ENCODE measurements at places on chromosomes 2 and 18.

DNA sequence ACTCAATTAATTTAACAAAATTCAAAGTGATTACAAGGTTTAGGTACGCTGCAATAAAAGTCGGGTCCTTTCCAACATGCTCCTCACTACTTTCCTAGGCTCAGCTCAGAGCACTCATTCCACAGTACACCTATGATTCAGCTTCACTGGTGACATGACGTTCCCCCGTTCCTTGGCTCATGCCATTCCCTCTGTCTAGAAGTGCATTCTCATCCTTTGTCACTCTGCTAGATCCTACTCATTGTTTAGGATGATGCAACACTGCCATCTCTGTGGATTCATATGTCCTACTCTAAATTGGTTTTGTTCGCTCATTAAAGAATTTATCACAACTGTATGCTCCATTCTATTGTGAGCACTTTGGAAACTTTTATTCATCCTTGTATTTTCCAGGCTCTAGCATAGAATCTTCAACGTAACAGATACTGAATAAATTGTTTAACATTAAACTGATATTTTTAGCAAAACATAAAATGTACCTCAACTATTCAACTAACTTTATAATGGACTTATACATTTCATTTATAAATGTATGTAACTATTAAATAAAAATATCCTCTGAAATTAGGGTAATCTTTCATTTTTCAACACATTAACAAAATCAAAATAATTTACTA lies 78.6 kb downstream of the FAM228A start:
- no peak for DNase-seq

DNA sequence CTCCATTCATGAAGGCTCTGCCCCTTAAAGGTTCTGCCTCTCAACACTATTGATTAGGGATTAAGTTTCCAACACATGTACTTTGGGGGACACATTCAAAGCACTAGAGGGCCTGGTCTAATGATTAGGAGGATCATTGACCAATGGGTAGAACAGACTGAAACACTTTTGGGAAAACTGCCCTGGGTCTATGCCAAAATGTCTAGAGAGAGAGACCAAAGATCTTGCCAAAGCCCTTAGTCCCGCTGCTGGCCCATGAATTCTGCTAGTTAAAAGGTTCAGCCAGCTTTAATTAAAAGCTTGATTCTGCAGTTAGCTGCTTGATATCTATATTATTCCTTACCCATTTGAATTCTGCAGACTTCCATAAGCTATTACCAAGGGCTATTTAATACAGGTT lies 613.2 kb downstream of the SLC4A3 start:
- DNase-seq = no peak

DNA sequence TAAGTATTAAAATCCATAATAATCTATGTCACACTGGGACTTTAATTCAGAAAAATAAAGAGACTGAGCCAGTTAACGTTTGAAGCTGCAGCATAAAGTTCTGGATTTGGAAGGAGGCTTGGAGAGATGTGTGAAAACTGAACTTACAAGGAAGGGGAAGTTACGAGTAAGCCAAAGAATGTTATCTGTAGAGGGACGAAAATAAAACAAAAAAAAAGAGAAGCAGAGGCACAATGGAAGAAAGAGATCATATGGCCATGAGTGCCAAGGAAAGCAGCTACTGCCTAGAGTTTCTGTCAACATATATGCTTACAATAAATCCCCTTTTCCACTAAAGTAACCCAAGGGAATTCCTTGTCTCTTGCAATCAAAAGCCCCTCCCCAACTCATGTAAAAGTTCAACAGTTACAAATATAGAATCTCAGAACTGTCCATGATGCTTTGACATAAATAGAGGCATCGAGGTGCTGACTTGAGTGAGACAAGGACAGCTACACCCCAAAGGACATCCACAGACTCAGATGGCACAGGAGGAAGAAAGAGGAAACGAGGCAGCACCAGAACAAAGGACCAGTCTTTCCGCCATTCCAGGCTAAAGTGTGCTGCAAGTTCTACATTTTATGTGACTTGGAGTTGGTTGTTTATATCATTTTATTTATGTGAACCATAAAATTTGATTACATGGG lies 16.1 kb upstream of the ARL5A start:
- no peak for DNase-seq

GRCh38 chr2:54109848-54110247 lies 5.6 kb upstream of the ACYP2 start:
- DNase-seq = no peak

DNA sequence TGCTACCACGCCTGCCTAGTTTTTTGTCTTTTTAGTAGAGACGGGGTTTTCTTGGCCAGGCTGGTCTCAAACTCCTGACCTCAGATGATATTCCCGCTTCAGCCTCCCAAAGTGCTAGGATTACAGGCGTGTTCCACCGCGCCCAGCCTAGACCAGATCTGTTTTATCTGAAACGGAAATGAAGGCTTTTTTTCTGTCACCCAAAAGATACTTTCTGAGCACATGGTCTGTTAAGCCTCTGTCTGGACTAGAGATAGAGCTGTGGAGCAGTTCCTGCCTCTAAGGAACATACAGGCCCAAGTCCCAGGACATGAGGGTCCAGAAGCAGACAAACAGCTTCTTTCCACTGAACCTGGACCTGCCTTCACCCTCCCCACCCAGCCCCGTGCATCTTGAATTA lies 43.6 kb upstream of the PTMA start:
- DNase-seq = no peak

DNA sequence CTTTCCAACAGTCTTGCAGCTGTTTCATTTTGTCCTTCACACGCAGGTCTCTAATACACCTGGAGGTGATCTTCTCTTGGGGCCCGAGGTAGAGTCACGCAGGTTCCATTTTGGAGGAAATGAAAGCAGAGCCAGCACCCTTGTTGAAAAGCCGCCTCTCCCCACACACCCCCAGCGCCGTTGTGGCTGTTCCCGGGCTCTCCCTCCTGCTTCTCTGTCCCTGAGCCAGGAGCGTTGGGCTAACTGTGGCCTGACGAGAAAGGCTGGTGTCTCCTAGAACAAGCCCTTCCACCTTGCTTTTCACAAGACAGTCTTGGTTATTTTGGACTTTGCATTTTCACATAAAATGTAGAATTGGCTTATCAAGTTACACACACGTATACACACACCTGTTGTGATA lies 16.3 kb downstream of the SNED1 start:
- no peak for DNase-seq

GRCh38 chr2:109129921-109130722 lies 1.1 kb downstream of the SH3RF3 start:
- DNase-seq = no peak

- DNase-seq = no peak
These were observed at the start of gene GPR148 for GRCh38 chr2:130728549-130729316. Gene GPR148, plus strand, starts transcription at chr2:130729070. Its CDS starts 82 bp downstream, at chr2:130729152.

- peak; percentile 43 for DNase-seq
These were observed 114.5 kb downstream of the PIEZO2 start for GRCh38 chr18:11034884-11035283.

DNA sequence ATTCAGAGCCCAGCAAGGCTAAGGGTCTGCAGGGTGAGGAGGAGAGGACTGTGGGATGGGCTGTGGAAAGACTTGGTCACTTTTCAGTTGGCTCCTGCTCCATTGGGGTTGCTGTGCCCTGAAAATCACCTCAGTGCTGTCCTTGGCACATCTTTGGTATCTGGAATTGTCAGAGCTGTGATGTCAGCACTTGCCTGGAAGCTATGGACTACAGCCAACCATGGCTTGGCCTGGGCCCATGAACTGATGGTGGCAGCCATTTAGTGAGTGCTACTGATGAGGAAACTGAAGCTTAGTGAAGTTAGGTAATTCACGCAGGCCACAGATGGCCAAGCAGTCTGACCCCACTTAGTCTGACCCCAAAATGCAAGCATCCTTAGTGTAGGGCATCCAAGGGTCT lies 121.8 kb upstream of the SERPINE2 start:
- DNase-seq = no peak

DNA sequence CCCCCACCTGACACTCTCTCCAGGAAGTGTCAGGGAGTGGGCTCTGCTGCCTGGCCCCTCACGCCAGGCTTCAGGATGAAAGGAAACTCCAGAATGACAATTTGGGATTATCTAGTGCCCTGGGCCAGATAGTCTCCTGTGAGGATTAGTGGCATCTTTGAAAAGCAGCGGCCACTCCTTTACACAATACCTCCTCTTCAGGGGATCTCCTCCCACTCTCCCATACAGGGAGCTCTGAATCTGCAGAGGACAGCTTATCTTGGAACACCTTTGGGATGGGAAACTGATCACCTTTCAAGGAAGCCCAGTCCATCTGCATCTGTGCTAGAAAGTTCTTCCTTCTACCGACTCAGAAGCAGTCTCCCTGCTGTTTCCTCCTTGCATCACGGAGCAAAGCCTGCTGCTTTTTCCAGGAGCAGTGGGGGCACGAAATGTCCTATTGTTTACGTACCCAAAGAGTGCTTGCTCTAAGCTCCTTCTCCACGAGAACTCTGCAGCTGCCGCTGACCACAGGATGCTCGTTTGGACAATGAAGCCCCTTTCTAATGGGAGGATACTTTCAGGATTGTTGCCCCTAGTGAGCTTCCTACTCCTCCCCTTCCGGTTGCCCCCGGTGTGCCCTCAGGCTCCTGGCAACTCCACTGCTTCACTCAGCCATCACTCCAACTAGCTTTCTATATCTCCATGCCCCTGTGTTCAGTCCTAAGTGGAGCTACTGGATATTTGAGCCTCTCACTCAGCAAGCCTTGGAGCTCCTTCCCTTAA lies 31.5 kb downstream of the SIX3 start:
- no peak for DNase-seq

- no peak for DNase-seq
These were observed 28.2 kb upstream of the GATA6 start for GRCh38 chr18:22141211-22141610.

DNA sequence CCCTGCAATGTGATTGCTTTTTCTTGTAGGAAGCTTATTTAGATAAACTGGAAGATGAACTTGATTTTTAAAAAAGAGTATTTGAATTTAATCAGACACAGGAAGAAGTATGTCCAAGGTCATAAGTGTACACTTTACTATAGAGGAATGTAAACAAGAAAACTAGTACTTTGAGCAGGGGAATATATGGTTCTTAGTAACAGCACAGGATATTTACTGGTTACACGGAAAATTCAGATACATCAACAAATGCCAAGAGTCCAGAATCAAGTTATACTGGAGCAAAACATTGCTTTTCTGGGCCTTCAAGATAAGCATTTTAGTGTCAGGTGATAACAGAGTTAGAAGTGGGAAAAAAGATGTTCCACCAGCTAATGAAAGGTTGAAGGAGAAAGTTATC lies 75.5 kb downstream of the EFEMP1 start:
- DNase-seq = no peak

DNA sequence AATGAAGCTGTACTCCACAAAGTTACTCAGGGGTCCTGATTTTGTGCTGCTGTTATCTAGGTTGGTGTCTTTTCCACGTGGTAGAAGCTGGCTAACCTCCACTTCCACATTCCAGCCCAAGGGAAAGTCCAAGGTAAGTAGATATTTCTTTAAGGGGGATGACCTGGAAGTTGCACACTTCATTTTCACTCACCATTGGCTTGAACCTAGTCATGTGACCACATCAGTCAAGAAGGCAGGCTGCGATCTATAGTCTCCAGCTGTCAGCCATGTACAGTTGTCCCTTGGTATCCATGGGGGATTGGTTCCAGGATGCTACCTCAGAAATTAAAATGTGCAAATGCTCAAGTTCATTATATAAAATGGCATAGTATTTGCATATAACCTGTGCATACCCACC lies 31.9 kb upstream of the TGIF1 start:
- DNase-seq = no peak

DNA sequence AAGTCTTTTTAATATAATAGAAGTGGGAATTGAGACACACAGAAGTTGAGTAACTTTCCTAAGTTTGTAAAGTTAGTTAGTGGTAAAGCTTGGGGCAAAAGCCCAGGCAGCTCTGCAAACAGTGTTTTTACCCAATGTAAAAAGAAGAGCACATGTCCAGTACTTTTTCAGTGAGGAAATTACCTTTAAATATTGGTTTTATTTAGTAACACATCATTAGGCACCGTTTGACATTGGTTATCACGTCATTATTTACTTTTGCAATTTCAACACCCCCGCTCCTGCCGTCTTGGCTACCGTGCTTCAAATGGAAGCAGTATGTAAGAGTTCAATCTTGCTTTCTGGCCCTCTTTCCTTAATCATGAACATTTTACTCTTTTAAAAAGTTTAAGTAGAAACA lies 807.9 kb downstream of the EPHA4 start:
- no peak for DNase-seq

DNA sequence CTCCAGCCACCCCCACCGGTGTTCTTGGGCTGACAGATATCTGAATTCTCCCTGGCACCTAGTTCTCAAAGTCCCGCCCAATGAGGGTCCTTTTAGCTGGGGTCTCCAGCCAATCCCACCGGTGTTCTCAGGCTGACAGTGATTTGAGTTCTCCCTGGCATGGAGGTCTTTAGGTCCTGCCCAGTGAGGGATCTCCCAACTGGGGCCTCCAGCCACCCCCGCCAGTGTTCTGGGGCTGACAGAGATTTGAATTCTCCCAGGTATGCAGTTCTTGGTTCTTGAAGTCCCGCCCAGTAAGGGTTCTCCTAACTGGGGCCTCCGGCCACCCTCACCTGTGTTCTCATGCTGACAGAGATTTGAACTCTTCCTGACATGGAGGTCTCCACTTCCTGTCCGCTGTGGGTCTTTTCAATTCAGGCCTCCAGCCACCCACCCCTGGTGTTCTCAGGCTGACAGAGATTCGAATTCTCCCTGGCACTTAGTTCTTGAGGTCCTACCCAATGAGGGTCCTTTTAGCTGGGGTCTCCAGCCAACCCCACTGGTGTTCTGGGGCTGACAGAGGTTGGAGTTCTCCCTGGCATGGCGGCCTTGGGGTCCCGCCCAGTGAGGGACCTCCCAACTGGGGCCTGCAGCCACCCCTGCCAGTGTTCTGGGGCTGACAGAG lies 154.6 kb downstream of the ANKRD36 start:
- no peak for DNase-seq

- no peak for DNase-seq
These were observed 400.5 kb upstream of the MEIS1 start for GRCh38 chr2:66034467-66034866.

DNA sequence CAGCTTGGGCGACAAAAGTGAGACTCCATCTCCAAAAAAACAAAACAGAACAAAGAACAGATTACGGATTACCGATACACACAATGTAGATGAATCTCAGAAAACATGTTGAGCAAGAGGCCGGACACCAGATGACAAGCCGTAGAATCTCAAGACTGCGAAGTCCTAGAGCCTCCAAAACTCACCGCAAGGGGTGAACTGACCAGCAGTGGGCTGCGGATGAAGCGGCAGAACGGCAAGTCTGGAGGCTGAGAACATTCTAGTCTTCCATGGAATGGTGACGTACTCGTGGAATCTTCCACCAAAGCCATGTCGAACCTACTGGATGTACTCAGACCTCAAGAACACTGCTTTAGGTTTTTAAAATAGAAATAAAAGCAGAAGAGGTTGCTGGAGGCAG lies 198.8 kb downstream of the NDUFA10 start:
- DNase-seq = no peak

GRCh38 chr2:150624001-150624401 lies 136.5 kb upstream of the RND3 start:
- DNase-seq = peak; percentile 47

DNA sequence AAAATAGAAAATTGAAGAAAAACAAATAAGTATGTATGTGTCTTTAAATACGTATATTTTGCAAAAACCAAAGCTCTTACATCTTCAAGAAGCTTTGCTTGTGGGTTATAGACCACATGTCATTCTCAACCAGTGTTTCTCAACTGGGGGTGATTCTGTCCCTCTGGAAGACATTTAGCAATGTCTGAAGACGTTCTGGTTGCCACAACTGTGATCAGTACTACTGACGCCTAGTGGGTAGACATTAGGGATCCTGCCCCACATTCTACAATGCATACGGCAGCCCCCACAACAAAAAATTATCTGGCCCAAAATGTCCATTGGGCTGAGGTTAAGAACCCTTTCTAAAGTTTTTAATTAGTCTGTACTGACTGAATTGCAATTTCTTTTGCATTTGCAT lies 48.4 kb downstream of the UNC50 start:
- no peak for DNase-seq

Measured in GDM1 (cell line).